Substantia nigra (tissue), 51 donors: ENCODE measurements at places on chromosomes 7 and 10.

DNA sequence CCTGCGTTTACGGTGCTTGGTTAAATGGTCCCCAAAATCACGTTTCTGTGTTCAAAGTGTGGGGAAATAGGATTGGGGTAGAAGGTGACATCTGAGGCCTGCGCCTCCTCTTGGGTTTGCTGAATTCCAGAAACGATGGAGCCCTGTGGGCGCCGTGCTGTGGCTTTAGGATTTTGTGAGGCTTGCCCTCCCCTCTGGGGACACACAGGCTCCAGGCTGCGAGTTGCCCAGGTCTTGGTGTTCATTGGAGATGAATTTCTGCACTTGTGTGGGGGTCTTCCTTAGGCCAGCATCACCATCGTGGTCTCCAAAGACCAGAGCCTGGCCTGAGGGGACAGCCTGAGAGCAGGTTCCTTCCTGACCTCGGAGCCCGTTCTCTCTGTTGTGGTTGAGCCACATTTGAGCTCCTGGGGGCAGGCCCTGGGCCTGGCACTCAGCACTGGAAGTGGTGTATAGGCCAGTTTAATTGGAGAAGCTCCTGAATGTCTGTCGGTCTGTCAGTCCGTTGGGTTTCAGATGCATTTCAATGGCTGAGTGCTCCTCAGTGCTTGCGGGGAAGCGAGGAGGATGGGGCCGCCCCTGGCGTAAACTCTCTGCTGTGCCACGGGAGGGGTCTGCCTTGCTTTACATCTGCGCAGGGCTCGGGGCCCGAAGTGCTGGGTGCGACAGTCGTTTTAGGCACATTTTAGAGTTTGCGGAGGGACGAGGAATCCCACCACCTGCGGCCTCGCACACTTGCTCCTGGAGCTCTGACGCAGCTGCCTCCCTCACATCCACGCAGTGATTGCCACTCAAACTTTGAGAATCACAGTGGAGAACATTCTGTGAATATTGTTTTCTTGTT is 71.7 kb downstream of the DNAJB6 start:
- DNase-seq: no peak

DNA sequence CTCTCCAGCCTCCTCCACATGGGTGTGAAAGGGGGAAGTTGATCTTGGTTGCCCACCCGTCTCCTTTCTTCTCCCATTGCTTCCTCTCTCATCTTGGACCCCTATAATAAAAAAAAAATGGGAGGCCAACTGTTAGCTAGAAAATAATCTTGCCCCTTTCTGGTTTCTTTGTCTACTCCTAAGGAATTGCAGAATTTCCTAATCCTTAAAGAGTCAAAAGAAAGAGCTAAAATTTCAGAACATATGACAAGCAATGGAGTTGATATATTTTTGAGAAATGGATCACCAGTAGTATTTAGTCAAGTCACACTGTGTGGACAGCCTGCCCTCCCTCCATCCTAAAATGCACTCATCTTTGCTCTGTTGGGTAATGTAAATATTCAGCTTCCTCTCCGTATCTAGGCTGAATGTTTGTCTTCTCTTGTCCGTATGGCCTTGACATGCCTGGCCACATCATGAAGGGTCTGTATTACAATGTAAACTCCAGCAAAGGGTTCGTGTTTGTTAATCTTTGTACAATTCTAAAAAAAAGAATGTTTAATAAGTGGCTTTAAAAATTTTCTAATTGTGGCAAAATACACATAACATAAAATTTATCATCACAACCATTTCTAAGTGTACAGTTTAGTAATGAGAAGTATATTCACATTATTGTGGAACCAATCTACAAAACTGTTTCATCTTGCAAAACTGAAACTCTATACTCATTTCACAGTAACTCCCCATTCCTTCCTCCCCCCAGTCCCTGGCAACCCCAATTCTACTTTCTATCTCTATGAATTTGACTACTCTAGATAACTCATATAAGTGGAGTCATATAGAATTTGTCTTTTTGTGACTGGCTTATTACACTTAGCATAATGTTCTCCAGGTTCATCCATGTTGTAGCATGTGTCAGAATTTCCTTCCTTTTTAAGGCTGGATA is 71.5 kb downstream of the ZNF92 start:
- DNase-seq: no peak

- DNase-seq: no peak
Observed at GRCh38 chr7:149293338-149293737, 31.3 kb downstream of the ZNF783 start.

DNA sequence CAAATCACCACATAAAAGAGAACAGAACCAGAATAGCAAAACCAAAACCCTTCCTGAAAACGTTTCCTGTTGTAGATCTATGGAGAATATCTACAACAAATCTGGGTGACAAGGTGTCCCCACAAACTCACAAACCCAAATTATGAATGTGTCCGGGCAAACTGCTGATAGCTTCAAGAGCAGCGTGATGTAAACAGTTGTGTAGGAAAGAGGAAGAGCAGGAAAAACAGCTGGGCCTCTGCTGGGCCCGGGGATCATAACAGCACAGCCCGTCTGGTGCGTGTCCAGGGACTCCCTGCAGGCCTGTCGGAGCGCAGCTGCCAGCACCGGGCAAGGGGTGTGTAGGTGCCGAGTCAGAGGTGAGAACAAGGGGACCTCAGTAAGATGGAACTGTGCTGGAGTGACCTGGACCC is 53.7 kb downstream of the KCNH2 start:
- DNase-seq: no peak

DNA sequence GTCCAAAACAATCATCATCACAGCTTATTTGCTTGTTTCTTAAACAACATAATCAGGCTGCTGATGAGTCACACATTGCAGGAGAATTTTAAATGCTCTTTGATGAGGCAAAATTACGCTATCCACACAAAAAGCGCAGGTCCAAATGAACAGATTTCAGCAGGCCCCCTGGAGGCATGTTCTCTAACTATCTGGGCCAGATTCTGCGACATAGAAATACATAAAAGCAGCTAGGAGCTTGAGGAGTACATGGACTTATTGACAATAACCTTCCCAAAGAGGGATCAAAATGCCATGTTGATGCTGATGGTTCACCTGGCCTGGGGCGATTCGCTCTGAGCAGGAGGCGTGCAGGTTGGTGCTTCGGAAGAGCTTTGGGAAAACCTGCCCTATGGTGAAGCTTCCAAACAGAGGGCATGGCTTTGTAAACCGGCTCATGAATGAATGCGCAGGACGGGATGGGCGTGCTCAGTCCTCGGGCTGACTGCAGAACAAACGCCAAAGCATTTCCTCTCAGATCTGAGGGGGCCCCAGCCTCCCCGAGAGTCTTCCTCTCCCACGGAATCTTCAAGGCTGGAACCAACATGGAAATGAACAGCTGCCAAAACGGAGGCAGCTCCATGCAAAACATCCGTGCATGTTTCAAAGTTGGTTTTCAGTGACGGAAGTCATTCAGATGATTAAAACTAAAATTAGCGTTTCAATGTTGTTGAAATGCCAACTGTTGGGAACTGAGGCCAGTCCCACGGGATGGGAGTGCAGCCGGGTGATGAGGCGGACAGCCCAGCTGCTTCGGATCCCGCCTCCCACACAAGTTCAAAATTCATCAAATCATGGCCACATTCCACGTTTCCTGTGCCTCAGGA is 179.6 kb downstream of the TCERG1L start:
- no peak for DNase-seq

GRCh38 chr10:49752584-49752983 is 9.5 kb downstream of the OGDHL start:
- no peak for DNase-seq

DNA sequence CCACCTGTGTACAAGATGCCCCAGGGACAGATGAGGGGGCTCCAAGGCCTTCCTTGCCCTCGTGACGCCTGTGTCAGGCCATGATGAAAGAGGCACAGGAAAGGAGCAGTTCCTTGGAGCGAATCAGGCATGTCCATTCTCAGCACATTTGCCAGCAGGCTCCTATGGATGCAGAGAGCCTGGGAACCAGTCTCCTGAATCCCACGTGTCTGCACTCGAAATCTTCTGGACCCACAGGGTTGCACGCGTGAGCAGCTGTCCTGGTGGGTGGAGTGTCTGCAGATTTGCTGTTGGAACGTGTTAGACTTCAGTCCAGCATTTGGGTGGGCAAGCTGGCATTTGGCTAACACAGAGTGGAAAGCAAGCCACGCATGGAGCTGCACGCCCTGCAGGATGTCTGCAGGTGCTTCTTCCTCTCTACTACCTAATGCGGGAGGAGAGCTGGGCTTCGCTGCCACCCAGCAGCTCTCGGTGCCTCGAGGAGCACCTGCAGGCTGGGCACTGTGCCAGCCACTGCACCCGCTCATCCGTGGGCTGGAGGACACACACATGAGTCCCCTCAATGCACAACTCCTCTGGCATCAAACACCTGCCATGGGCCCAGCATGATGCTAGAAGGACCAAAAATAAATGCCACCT is 140.7 kb downstream of the PAXIP1 start:
- DNase-seq: no peak

- DNase-seq: no peak
Observed at GRCh38 chr7:63968629-63969028, 30.0 kb upstream of the ZNF722 start.

DNA sequence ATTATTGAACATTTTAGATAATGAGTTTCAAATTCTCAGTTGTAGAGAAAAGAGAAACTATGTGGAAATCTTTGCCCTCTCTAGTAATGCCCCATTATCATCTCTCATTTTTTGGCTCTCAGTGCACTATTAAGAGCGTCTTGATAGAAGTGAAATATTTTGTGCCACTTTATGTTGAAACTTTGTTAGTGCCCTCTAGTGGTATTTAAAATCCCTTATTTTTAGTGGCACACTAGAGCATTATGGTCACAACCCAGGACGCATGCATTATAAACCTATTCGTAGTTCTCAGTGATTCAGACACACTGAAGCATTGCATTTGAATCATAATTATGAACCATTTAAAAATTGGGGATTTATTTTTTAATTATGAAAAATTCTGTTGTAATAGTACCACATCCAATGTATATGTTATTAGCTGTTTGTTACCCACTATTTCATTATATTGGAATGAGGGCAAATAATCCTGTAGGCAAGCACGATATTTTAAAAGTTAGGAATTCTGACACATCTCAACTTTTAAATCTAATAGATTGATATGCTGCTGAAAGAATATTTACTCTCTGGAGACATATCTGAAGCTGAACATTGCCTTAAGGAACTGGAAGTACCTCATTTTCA is 21.9 kb downstream of the PDCD4 start:
- DNase-seq: no peak

DNA sequence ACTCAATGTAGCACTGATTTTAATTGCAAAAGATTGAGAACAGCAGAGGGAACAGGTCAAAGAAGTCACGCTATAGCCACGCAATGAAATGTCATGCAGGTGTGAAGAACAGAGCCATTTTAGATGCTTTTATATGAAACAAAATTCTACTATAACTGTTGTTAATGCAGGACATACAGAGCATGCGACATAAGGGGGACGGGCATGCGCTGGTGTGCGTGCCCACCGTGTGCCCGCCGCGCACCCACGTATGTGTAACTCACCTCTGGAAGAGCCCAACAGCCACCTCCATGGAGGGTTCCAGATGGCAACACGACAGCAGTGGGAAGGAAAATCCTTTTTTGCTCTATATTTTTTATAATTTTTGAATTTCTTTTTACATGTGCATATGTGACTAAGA is 410.0 kb upstream of the RNF32 start:
- no peak for DNase-seq

DNA sequence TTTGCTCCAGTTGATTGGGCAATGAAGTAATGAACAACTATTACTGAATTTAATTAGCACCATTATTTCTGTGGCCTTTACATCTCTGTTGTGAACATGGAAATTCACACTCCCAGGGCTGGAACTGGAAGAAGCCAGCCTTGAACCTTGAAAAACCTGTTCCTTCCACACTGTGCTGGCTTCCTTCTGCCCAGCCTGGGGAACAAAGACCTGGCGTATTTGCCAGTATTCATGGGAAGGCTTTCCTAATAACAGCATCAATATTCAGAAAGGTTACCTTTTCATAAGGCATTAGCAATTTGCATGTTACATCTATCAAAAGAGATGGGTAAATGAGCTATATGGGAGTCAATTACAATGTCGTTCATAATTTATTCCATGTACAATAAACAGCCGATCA is 1.3 kb downstream of the C10orf90 start:
- no peak for DNase-seq

DNA sequence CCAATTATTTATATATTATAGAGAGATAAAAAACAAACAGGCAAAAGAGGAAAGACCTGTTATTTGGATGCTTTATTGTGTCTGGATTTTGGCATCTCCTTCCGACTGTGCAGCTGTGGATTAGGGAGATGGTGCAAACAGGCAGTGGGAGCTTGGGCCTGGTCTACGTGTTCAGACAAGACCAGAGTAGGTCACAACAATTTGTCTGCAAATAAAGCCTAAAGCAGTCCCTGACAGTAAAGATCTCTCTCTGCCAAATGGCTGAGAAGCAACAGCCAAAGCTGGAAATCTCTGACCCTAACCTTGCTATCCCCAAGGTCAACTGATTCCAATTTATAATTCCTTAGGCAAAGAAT is 82.0 kb downstream of the ABLIM1 start:
- no peak for DNase-seq

DNA sequence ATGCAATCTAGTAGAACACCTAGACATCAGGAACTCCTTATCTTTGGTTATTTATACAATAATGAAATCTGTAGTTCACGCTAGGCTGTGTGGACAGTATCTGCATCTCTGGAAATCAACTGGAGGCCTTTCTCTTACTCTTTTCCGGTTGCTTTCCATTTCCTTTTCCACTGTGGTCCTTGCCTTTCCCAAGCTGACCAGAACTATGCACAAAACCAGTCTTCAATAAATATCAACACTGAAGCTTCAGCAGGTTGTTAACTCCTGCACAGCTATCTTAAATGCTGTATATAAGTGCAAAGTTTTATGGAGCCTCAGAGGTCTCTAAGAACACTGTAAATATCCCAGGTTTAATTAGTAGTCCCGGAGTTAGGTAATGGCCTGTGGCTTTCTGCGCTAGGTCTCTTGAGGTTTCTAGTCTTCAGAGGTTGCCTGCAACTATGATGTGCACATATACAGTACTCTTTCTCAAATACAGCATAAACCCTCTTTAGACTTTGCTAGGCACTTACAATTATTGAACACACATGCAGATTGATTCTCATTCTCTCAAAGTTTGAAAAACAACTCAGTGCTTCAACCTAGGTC is 2.4 kb downstream of the KLLN start:
- DNase-seq: no peak

GRCh38 chr7:76051840-76052239 is 3.9 kb downstream of the MDH2 start:
- DNase-seq: no peak

- no peak for DNase-seq
Observed at GRCh38 chr10:116907245-116907987, 58.1 kb downstream of the ENO4 start.

DNA sequence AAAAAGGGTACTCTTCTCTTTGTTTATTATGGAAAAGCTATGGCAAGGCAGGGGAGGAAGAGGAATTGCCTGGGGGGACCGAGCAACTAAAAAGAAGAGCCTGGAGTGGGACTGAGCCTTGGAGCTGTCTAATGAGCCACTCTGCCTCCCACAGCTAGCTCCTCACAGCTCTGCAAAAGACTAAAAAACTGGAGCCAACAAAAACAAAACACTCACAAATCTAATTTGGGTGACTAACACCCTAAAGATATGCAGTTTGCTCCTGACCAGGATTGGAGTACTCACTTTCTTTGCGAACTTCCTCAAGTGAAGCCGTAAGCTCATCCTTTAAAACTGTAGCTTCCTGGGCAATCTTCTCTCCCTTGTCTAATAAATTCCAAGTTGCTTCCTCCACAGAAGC is 89.4 kb downstream of the CTNNA3 start:
- no peak for DNase-seq

GRCh38 chr7:50558294-50559053 is 6.7 kb downstream of the DDC start:
- DNase-seq: no peak

- no peak for DNase-seq
Observed at GRCh38 chr7:137930581-137930980, 71.3 kb downstream of the CREB3L2 start.

GRCh38 chr10:15748126-15748525 is 28.4 kb upstream of the ITGA8 start:
- DNase-seq: no peak
